ENCODE measurements at places on chromosomes 2 and 18.

- peak; percentile 3 for DNase-seq
These were observed 240.3 kb downstream of the HDAC4 start for GRCh38 chr2:239160226-239161143.

- DNase-seq = no peak
These were observed 46.3 kb downstream of the QPCT start for GRCh38 chr2:37390777-37391176.

DNA sequence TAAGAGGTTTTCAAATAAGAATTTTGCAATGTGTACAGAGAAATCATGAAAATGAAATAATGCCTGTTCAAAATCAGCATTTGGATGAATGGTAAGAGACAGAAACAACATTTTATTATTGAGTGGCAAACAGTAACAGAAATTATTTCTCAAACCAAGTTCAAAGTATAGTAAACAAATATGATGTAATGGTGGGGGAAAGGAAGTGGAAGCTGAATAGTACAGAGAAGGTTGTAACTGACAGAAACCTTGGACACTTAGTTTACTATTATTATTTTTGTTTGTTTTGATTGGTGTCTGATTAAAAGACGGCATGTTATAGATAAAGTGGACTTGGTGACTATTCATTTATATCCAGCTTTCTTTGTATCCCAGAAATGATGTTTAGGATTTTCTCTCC is 1637.4 kb upstream of the ACVR2A start:
- no peak for DNase-seq

- no peak for DNase-seq
These were observed 87.9 kb downstream of the MEIS1 start for GRCh38 chr2:66522611-66523376.

DNA sequence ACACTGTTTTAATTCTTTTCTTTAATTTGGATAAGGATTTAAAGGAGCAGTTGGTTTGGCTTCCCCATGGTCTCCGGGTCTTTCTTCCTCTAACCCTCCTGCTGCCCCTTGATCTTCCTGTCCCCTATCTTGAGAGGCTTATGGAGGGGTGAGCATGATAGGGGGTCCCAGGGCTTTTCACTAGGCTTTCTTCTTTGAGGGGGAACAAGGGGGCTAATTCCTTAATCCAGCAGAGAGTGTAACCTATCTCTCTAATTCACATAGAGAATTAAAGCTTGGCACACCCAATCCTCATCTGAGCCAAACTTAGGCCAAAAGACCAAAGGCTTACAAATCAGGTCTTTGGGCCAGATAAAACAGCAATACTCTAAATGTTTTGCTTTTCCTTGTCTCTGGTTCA is 21.5 kb upstream of the C2orf66 start:
- DNase-seq = no peak

DNA sequence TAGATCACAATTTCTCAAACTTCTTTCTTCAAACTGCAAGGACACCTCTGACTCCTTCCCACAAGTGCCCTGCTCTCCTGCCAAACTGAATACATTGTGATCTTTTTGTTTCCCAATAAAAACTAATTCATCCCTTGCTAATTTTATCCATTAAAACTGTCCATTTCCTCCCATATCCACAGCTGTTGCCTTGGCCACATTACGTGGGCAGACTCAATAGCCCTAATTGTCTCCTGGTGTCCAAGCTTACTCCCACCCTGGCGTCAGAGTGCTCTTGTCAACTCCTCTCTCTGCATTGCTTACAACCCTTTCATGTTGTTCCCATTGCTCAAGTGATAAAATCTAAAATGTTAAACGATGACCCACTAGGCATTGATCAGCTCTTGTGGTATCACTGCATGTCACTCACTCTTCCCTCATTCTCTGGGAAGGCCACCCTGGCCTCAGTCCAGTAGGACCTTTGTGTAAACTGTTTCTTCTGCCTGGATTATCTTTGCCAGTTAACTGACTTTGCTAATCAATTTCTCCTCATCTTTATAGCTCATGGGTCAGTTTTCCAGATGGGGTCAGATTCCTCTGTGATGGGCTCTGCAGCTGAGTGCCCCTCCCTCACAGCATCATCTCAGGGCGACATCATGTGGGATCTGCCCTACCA is 525.0 kb downstream of the SLC4A3 start:
- no peak for DNase-seq

DNA sequence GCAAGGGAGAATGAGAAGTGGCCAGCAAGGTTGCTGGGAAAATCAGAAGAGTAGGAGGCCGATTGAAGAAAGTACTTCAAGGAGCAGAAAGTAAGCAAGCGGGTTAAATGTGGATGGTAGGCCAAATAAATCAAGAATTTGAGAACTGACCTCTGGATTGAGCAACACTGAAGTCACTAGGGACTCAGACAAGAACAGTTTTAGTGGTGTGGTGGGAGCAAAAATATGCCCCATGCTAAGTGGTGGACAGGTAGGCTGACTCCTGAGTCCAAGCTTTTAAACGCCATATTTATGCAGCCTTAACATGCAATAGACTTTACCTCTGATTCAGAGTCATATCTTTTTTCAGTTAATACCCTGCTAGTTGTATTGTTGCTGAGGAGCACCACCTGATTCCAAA is 4.5 kb downstream of the TRABD2A start:
- DNase-seq = no peak

GRCh38 chr2:136916131-136916530 is 150.8 kb downstream of the THSD7B start:
- DNase-seq = no peak

- peak; percentile 97 for DNase-seq
These were observed 144.6 kb upstream of the SPRED2 start for GRCh38 chr2:65576861-65577601.

DNA sequence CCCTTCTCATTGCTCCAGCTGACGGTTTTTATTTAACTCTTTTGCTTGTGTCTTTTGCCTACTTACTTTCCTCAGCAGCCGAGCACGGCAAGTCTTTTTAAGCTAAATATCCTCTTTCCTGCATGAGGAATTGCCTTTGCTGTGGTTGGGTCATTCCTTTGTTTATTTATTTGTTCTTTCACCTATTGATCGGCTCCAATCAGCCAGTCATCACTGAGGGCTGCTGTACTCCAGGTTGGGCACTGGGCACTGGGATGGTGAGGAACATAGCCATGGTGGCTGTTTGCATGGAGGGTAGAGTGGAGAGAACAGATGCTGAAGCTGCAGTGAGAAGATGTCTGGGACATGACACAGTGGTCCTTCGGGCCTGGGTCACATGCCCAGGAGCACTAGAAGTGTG is 105.2 kb downstream of the CTIF start:
- no peak for DNase-seq

DNA sequence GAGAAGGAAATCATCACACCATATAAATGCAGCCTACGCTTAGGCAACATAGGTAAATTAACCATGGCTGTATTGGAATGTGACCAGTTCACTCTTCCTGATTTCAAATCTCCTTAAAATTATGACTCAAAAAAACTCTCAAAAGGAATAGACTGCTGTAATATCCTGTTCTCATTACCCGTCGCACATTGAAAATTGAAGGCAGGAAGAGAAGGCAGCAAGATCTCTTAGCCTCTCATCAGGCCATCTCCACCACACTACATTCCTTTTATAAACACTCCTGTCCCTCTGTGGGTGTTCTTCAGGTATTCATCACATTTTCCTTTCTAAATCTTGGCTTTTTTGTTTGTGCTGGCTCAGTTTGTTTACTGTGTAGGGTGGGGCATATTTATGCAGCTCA is 83.2 kb downstream of the PPP1R1C start:
- DNase-seq = peak; percentile 16

DNA sequence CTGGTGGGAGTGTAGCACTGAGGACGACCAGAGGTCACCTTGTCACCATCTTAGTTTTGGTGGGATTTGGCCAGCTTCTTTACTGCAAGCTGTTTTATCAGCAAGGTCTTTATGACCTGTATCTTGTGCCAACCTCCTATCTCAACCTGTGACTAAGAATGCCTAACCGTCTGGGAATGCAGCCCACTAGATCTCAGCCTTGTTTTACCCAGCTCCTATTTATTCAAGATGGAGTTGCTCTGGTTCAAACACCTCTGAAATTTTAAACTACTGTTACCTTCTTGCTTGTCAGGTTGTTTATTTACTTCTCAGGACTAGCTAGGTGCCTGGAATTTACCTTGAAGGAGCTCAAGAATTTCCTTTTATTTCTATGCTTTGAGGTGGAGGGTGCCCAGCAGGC is 9.5 kb upstream of the KCNG3 start:
- no peak for DNase-seq

GRCh38 chr2:146130290-146130689 is 1610.4 kb upstream of the ZEB2 start:
- DNase-seq = no peak

- no peak for DNase-seq
These were observed 951.3 kb downstream of the TSN start for GRCh38 chr2:122706757-122707223.

DNA sequence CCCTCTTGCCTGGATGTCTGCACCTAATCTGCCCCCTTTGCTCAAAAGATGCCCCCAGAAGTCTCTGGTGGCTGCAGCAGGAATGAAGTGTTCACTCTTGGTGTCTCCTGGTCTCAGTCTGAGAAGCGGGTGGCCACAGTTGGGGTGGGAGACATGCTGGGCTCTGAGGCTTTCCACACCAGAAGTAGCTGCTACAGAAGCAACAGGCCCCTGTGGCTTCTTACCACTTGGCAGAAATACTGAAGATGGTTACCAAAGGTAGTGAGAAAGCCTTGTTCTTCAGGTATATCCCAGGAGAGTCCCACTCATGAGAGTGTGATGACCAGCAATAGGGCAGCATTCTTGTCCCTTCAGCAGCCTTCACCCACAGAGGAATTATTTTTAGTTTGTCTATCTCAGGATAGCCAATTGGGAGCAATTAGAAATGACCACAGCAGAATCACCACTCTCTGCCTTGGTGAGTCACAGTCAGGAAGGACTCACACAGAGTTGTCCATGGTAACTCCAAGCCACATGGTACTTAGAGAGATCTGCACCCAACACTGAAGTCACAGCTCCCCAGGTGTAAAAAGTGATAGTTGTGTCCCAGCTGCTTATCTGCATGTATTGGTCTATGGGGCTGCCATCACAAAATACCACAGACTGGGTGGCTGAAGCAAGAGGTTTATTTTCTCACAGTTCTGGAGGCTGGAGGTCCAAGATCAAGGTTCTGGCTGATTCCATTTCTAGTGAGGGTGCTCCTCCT is 169.8 kb upstream of the ID2 start:
- DNase-seq = peak; percentile 81

GRCh38 chr18:49859021-49859359 is 45.7 kb upstream of the ACAA2 start:
- DNase-seq = no peak

GRCh38 chr2:11713815-11714214 is 32.6 kb upstream of the LPIN1 start:
- DNase-seq = no peak

GRCh38 chr2:138455691-138456090 is 45.9 kb upstream of the SPOPL start:
- no peak for DNase-seq

GRCh38 chr2:167140767-167141166 is 252.5 kb downstream of the XIRP2 start:
- peak; percentile 97 for DNase-seq

GRCh38 chr2:237883951-237884446 is 24.6 kb downstream of the RAMP1 start:
- no peak for DNase-seq

- DNase-seq = peak; percentile 76
These were observed 27.7 kb downstream of the KLHL29 start for GRCh38 chr2:23412556-23413155.

GRCh38 chr2:145807968-145808367 is 1288.0 kb upstream of the ZEB2 start:
- peak; percentile 52 for DNase-seq

- no peak for DNase-seq
These were observed 26.8 kb upstream of the CUL3 start for GRCh38 chr2:224611938-224612337.

DNA sequence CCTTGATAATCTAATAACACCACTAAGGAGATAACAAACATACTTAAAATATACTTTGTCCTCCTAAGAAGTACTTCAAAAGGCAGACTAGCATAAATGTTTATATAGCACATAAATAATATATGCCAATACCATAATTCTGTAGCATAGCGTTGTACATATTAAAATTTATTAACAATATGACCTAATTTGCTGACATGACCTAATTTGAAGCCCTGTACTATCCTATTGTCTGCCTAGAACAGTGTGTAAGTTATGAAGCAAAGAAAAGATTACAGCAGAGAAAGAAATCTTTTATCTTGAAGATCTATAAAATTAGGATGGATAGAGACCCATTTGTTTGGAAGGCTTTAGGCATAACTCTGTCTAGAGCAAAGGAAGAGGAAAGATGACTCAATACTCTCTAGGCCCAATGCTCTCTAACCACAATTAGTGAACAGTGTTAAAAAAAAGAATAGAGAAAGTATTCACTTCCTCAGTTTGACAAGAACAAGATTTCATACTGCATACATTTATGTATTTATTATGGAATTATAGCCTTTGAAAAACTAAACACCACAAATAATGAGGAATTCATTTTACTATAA is 231.3 kb downstream of the ZRANB3 start:
- peak; percentile 56 for DNase-seq

Data from EH (cell line).